Panc1 (cell line): ENCODE measurements at places on chromosomes 7 and 10. TPM values are rescaled to one million over a fixed set of nuclear protein-coding genes. Genes with fewer than 3 reads are reported as not detected.
A peak's percentile ranks its signal among the peaks of the same experiment; 100 is the strongest.

GRCh38 chr7:102236592-102237287 lies 49.9 kb upstream of the SH2B2 start:
- DNase-seq = peak; percentile 28

GRCh38 chr10:48779546-48780152 lies 95.0 kb downstream of the WDFY4 start:
- no peak for DNase-seq

DNA sequence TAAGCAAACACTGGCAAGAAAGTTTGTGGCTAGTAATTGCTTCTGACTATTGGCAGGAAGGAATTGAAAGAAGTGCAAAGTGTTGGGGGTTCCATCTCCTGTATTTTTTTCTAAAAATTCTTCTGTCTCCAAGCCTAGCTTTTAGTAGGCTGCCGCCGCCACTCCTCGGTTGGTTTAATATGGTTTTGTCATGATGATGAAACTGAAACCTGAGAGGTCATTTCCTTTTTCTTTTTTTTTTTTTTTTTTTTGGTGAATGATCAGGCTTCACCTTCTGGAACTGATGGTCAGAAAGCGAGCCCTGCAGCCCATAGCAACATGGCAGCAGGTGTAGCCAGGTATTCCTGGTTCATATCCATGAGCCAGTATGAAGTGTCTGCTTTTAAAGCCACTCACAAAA lies 75.3 kb upstream of the AGBL3 start:
- DNase-seq = no peak

The SFTPD gene
- total RNA-seq = 0.36 TPM

GRCh38 chr7:157403646-157404401 lies 67.0 kb downstream of the DNAJB6 start:
- no peak for DNase-seq

DNA sequence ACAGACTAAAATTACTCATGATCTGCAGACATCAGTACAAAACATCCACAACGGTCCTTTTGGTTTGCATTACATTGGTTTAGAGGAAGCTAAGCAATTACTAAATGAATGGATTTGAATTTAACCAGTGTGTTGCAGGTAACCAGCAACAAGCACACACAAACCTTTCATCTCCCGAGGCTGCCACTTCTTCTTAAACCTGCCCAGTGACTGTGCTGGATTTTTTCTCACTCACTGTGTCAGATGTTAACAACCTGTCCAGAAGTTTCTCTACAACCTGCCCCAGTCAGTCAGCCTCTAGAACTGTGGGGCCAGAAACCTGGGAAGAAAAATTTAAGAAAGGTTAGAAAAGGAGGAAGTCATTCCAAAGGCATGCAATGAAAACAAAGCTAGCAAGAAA lies 2.4 kb upstream of the MEOX2 start:
- DNase-seq = no peak

The EBLN1 gene
- total RNA-seq = not detected

DNA sequence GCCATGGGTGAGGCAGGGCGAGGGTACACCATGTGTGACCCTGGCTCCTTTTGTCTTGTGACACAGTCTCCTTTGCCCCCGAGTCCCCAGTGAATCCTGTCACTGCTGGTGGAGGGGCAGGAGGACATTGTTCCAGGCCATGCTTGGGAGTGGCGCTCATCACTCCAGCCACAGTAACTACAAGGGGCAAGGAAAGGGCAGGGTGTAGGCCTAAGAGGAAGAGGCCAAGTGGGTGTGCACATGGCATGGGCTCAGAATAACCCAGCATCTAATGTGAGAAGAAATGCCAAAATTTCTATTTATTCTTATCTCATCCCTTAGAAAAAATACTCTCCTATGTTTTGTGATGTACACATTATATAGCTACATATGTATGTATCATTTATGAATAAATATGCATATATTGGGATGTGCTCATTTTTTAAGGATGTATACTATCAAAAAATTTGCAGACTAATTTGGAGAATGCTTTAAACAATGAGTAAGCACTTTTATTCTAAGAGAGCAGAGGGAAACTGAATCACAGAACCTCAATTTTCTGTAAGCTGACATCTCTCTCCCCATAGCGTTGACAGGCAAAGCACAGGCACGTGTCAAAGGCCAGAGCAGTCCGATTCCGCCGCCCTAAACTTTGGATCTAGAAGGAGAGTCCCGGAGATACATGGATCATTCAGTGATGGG lies 36.9 kb downstream of the RNF32 start:
- DNase-seq = no peak

DNA sequence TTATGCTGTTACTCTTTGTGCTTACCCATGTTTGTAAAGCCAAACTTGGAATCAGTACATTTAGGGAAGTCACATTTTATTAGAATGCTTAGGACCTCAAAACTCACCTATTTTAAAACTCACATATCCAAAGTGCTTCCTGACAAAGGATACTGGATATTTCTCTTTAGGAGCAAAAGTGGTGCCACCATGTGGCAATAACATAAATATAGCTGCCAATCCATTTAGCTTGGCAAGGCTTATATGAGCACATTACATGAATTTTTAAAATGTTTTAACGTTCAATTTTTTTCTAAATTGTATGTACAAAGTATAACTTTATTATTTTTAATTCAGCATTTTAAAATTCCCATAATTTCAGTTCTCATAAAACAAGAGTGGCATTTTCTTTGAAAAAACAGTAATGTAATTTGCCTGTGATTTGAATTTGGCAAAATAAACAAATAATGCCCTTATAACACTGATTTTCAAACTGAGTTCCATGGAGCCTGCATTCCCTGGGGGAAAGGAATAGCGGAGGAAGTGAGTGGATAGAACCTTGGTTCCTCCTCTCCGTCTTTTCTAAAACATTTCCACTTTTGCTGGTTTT lies 75.4 kb downstream of the HDAC9 start:
- DNase-seq = no peak

GRCh38 chr10:110013630-110014293 lies 6.0 kb downstream of the ADD3 start:
- DNase-seq = no peak

The GIMAP1 gene
- total RNA-seq = 0.05 TPM

DNA sequence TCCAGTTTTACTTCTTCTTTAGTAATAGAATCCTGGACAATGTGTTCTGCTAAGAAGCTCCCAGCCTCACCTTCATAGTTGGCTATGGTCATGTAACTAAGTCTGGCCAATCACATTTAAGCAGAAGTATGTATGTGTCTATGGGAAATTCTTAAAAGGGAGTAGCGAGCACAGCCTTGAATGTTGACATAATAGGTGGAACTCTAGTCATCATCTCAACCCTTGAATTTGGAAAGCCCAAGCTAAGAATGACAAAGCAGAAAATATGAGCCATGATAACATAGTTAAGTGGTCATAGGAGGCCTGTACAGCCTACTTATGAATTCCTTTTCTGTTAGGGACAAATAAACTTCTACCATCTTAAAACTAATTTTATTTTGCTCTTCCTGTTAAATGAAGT lies 134.1 kb downstream of the MAGI2 start:
- no peak for DNase-seq

DNA sequence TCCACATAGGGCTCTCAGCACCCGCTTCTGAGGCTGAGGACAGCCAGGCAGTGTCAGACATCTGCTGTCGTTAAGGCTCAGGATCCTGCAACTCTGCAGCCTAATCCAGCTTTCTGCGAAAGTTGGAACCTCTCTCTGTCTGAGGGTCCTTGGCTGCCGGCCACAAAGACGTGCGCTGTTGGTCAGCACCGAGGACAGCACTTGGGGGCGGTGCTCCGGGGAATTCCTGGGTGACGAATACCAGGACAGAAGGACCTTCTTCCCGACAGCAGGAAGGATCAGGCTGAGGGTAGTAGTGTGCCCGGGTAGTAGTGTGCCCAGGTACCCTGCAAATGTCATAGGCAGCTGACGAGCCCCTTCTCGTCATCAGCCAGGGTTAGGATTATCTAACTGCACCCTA lies 16.0 kb upstream of the RASGEF1A start:
- DNase-seq = no peak

DNA sequence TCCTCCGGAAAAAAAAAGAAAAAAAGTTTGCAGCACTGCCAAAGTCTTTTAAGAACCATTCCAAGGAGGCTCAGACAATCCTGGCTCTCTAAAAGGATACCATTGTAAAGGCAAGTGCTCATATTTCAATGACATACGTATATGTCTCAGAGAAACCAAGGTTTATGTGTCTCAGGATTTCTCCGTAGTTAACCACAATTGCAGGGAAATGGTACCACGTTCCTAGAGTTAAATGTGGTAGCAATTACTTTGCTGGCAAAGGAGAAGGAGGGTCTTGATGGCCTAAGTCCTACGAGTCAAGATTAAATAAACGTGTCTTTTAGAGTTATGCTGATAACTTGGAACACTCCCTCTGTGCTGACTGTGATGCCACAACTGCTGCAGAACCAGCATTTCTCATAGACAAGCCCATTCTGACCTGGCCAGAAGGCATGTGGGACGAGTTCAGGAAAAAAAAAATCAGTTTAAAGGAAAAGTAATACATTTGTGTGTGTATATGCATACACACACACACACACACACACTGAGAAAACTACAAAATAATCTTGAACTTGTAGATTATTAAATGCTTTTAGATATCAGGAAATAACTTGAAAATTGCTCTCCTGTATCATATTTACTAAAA lies 245.9 kb downstream of the FGFR2 start:
- no peak for DNase-seq

GRCh38 chr7:12130609-12131008 lies 80.5 kb upstream of the TMEM106B start:
- no peak for DNase-seq

The HMX3 gene
- total RNA-seq = 15.2 TPM

DNA sequence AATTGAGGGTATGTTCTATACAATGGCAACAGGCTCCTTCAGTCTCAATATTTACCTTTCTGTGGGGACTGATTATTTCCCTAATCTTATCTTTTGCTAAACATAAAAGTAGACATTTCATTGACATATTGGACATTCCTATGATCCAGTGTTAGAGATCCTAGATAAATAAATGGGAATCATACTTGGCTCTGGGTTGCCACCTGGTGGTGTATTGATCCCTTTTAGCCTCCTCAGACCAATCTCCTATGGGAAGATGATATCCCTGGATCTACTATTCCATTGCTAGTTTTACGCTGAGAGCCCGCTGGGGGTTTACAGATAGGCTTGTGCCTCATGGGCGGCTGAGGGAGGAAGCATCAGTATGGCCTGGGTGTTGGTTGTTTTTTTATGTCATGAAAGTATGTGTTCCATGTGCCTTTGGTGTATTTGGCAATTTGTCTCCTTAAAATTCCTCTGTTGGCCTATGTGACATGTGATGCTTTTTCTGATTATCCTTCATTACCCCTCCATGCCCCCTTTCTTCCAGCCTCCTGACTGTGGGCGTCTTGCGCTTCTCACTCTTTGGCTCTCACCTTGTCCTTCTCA lies 18.8 kb downstream of the CELF2 start:
- peak; percentile 15 for DNase-seq

- DNase-seq = no peak
These were observed 14.5 kb downstream of the SSC4D start for GRCh38 chr7:76394957-76395356.

GRCh38 chr7:111677848-111678247 lies 115.6 kb upstream of the IMMP2L start:
- DNase-seq = no peak

GRCh38 chr10:122688293-122688989 lies 11.2 kb downstream of the C10orf120 start:
- DNase-seq = no peak

The CALML5 gene
- total RNA-seq = not detected

DNA sequence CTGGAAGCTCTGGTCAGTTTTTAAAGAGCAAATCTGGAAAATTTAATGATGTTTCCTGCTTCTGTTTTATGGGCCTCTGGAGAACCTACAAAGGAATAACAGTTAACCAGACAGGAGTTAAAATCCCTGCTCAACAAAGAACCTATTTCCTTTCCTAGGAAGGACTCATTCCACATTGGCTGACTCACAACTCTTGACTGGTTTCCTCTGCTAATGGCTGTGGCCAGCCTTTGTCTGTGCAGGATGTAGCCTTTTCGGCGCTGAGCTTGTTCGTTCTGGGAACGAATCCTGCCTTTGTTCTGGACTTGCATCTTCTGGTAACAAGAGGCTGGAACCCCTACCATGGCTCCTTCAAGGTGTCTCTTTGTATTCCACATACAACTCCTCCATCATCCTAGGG lies 112.8 kb upstream of the PDCD4 start:
- DNase-seq = no peak

- no peak for DNase-seq
These were observed 3.0 kb upstream of the CCDC136 start for GRCh38 chr7:128788446-128789412.

- no peak for DNase-seq
These were observed 87.8 kb downstream of the CFAP58 start for GRCh38 chr10:104441329-104442000.

The KLF14 gene
- 0.39 TPM for total RNA-seq

DNA sequence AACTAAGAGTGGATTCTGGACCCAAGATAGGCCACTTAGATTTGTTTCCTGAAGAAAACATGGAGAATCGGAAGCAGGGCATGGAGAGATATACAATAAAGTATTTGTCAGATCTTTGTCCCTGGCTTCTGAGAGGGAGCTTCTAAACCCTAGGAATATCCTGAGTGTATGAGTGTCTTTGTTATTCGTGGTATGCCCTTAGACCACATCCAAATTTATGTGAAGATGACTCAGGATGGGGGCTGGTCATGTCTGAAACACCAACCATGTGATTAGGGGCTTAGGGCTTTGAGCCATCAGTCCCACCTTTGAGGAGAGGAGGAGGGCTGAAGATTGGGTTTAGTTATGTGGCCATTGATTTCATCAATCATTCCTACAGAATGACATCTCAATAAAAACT lies 69.7 kb upstream of the PLPP4 start:
- DNase-seq = no peak

DNA sequence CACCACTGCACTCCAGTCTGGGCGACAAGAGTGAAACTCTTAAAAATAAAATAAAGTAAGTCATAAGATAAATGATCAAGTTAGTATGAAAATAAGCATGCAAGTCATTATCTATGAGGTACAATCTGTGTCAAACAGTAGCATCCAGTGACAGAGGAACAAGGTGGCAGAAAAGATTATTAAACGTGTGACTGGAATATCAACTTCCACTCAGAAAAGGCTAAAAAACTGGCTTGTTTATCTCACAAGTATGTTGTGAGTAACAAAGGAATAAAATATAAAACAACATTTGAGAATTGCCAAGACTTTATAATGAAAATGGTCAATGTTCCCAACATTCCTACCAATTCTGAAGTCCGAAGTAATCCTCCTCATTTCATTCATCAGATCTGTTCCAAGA lies 30.3 kb downstream of the ITGB1 start:
- no peak for DNase-seq

The NUDT13 gene
- total RNA-seq = 6.1 TPM

DNA sequence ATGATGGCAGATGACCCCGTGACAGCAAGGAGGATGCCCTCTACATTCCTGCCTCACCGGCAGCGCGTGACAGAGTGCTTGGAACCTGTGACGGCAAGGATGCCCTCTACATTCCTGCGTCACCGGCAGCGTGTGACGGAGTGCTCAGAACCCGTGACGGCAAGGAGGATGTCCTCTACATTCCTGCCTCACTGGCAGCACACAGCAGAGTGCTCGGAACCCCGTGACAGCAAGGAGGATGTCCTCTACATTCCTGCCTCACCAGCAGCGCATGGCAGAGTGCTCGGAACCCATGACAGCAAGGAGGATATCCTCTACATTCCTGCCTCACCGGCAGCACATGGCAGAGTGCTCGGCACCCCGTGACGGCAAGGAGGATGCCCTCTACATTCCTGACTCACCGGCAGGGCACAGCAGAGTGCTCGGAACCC lies 231.0 kb downstream of the DIP2C start:
- DNase-seq = no peak

The CPVL gene
- total RNA-seq = 1.1 TPM

- no peak for DNase-seq
These were observed 353.7 kb downstream of the HTR7 start for GRCh38 chr10:90504172-90504571.

GRCh38 chr10:34854147-34854601 lies 39.1 kb upstream of the PARD3 start:
- DNase-seq = no peak
